ENCODE measurements at places on chromosomes 7 and 10. TPM values are rescaled to one million over a fixed set of nuclear protein-coding genes. Genes with fewer than 3 reads are reported as not detected.

The FAM221A gene
- total RNA-seq = 11.1 TPM

GRCh38 chr10:30557884-30558283, 71.7 kb downstream of the LYZL2 start:
- DNase-seq = no peak

The OR13A1 gene
- not detected for total RNA-seq

- DNase-seq = no peak
These were observed 631.4 kb upstream of the POT1 start for GRCh38 chr7:125561006-125561405.

DNA sequence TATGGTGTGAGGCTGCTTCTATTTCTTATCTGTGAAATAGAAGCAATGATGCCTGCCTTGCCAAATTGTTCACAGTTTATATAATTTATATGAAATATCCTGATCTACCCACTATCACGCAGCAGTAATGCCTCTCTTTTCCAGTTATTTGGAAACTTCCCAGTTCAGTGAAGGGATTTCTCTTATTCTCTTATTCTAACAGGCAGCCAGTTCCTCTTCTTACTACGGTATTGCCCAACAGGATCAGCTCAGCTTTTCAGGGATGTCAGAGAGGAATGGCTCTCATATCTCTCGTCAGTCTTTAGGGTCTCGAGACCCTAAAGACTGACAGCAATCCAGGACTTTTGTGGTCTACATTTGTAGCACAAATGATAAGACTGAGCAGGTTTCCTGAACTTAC, 215.6 kb downstream of the CREB5 start:
- DNase-seq = no peak

Measured in colonic mucosa (tissue), 4 donors.